Fibroblast of skin of scalp (primary cell): ENCODE measurements at places on chromosomes 2 and 18.

- DNase-seq: peak; percentile 59
Measured at GRCh38 chr2:17164550-17164949, 353.7 kb downstream of the RAD51AP2 start.

DNA sequence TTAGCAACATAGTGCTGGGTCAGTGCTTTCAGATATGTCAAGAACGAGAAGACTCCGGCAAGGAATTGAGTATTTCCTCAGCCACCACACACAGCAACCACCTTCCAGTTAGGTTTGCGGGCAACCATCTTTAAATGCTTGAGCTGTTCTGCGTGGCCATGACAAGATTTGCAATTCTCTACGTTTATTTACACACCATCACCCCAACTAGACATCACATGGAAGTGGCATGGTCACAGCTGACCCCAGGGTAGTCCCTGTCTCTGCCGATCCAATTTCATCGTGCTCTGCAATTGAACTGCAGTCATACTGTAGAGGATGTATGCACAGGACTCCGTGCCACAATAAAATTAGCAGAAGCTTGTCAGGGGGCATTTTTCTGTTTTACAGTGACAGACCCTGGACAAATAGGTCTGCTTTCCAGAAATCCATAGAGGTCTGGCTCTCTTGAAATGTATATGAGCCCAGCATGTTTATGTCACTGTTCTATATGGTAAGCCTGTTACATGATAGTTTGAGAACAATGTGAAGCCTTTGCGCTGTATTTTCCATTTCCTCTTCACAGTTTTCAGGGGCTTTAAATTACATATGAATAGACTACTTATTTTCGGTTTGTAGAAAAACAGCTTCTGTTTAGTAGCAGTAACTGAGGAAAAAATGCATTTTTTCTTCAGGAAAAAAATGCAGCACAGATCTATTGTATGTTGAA, 605.2 kb downstream of the NR4A2 start:
- no peak for DNase-seq

DNA sequence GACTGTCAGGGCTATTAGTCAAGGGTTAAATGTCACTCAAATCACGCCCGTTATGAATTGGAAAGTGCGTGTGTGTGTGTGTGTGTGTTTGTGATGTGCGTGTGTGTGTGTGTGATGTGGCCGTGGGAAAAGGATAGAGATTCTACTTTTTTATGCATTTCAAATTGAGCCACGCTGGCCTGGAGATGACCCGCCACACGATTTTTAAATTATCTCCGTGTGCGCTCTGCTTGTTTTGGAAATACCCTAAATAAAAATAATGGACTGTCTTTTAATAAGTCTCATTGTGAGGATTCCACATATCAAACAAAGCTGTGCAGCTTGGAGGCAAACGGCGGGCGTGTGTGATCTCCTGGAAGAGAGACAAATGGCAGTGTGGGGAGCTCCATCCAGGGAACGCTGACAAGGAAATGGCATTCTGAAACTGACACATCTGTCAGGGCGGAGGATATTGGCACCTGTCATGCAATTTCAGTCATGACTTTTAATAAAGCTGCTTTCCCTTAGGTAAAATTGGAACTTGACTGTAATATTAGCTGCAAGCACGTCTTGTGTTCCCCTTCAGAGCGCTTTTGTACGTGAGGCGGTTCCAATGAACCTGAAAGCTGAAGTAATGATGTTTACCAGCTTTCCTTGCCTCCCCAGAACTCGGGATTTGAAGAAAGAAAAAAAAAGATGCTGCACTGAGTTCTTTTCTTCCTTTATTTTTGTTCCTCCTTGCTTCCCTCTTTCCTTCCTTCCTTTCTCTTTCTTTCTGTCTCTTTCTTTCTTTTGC, 381.8 kb upstream of the SMIM21 start:
- no peak for DNase-seq

DNA sequence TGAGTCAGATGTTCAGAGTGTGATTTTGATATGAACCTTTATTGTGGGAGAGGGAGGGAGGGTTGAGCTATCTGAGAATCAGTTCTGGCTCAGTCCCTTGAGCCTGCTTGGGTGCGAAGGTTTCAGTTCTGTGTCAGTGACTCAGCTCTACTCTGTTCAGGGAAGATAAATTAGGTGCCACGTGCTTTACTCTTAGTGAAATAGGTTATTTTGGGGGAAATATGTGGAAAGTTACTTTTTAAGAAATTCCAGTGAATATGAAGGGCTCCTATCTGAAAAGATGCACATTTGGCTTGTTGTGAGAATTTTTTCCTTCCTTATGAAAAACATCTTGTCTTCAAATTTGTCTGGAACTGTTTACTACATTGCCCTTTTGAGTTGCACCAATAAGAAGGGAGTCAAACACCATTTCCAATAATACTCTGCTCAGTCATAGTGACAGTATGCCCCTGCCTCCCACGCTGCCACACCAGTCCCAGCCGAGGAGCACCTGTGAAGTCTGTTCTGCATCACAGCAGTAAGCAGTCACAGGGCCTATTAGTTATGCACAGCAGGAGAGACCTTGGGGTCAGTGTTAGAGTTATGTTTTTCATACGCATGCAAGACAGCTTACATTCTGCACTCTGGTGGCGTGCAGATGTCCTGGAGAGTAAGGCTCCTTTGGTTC, 32.8 kb upstream of the DNAH7 start:
- peak; percentile 21 for DNase-seq

- DNase-seq: no peak
Measured at GRCh38 chr18:6352275-6352674, 62.4 kb downstream of the L3MBTL4 start.

GRCh38 chr2:16617282-16618266, 48.1 kb downstream of the CYRIA start:
- DNase-seq: peak; percentile 27

DNA sequence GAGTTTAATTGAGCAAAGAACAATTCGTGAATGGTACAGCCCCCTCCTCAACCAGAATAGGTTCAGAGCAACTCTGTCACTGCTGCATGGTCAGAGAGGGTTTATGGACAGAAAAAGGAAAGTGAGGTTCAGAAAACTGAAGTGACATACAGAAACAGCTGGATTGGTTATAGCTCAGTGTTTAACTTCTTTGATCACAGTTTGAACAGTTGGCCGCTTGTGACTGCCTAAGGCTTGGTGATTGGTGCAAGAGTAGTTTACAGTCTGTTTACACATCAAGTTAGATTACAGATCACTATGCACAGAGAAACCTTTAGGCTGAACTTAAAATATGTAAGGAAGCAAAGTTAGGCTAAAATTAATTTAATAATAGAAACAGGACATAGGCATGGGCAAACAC, 459.2 kb downstream of the KCNJ3 start:
- no peak for DNase-seq

DNA sequence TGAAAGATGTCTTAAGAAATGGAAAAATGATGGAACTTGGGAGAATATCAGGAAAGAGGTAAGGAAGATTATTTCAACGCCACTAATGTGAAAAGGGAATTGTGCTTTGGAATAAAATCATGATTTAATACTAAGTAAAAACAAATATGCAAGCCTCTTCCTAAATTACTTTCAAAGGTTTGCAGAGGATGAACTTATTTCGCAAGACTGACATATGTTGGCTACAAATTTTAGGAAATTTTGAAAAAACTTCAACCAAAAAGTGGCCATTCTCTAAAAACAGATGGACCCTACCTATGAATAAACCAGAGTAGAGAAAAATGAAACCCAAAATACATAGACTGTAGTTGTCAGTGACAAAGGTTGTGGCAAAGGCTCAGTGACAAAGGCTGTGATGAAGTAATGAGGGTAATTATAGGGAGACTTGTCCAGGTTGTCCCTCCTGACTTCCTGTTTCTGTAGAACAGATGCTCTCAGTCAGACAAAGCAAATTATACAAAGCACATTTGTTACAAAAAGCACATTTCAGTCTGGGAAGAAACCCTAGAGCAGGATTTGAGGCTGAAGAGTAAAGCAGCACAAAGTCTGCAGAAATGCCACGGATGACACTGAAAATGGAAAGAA, 39.5 kb downstream of the SFT2D3 start:
- no peak for DNase-seq

DNA sequence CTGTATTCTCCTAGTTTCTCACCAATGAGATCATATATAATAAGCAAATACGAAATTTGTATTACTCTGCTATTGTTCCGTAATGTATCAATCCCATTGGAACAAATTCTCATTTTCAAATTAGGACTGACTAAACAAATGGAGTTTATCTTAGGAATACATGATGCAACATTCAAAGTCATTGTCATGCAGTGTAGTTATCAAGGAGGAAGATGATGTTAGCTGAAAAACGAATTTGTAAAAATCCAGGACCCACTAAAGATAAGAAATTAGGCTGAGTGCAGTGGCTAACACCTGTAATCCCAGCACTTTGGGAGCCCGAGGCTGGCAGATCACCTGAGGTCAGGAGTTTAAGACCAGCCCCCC, 14.9 kb downstream of the SEPTIN2 start:
- no peak for DNase-seq

DNA sequence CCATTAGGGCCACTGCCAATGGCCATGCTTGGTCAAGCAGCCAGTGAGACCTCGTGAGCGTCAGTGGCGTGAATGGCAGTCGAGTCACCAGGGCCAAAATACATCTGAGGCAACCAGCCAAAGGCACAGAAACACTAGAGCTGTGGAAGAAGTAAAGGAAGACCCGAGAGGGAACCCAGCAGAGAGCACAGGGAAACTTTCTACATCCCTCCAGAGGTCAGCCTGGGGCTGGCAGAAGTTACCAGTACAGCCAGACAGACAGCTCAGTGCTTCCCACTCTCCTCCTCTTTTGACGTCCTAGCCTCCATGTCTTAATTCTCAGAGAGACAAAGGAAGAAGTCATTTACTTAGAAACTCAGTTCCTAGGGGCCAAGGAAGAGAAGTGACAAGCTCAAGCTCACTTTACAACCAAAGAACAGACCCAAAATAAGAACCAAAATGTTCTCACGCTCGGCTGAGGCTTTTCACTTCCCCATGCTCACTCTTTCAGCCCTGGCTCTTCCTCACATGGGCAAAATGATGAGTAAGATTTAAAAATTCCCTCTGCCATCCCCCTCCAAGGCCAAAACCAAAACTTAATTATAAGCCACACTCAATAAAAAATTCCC, 8.7 kb downstream of the CYRIA start:
- DNase-seq: no peak

DNA sequence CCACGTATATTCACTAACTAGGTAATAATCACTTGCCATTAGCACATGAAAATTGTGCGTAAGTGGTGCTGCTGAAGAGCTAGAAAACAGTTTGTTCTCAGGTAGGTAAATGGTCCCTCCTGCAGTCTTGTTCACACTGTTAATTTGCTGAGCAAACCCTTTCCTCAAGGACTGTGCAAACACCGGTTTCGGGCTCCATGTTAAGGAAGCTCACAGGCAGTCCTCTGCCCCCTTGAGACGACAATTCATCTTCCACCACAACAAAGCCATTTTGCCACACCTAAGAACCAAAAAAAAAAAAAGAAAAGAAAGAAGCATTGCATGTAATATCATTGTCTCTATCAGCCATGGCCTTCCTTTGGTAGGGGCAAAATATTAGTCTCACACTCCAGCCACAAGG, 193.9 kb downstream of the BCL11A start:
- DNase-seq: no peak

DNA sequence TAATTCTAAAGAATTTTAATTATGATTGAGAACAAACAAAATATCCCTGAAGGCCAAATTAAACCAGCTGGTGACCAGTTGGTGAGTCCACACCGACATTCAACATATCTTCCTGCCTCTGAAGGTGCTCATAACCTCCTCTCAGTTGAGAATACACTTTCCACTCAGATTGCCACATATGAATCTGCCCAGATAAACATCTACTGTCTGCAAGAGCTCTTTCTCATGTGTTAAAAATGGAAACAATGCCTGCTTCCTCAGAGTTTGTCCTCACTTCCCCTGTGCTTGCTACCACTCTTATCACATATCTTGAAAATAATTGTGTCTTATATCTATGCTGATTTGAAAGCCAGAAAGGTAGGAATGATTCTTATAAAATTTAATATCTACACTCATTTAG, 177.7 kb upstream of the GULP1 start:
- DNase-seq: peak; percentile 33

DNA sequence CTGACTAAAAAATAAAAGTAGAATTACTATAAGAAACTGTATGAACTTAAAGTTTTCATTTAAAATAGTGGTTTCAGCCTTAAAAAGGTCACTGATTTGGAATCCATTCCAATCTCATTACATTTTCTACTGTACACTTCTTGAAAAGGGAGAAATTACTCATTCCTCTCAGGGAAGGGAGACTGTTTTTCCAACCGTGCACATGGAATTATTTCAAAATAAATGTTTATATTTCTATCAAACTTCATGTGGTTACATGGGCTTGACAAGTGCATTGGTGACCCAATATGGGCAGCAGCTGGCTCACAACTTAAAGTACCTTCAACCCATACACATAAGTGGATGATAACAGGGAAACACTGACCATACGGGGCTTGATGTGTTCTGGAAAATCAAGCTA, 324.5 kb upstream of the THUMPD2 start:
- DNase-seq: peak; percentile 91

DNA sequence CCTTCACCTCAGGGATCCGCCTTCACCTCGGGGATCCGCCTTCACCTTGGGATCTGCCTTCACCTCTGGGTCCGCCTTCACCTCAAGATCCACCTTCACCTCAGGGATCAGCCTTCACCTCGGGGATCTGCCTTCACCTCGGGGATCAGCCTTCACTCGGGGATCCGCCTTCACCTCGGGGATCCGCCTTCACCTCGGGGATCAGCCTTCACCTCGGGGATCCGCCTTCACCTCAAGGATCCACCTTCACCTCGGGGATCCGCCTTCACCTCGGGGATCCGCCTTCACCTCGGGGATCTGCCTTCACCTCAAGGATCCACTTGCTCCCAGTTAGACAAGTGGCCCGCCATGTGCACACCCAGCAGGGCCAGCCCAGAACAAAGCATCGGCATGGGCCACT, 7.3 kb downstream of the KIF1A start:
- no peak for DNase-seq

GRCh38 chr2:75592888-75593287, 32.1 kb upstream of the EVA1A start:
- no peak for DNase-seq
